ENCODE measurements at places on chromosomes 5 and 9.

GRCh38 chr9:74753650-74754049 is 134.1 kb downstream of the TRPM6 start:
- DNase-seq, result no peak

DNA sequence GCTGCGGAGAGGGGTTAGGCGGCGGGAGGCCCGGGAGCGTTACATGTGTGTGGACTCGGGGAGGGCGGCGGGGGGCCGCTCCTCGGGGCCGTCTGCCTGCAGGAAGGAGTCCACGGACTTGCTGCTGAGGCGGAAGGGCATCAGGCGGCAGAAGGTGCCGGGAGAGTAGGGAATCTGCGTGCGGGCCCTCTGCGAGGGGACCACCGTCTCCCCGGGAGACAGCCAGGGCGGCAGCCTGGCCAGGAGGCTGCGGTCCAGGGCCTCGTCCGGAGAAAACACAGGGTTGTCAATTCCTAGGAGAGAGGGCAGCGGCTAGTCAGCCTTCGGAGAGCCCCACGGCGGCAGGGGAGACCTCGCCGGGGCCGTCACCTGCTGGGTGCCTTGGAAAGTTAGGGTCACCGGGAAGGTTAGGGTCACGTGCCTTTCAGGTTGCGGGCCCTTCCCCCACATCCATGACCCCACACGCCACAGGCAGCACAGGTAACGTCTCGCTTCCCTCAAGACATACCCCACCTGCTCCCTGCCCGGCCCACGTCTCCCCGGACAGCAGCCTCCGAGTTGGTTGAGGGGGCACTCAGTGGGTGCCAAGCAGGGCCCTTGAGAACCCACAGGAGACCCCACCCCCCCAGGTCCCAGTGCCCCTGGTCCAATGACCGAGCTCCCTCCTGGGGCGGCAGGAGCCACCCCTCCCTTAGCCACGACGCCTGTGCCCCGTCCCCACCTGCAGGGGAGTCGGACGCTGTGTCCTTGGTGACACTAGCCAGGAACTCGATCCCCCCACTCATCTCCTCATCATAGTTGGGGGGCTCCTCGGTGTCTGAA is 32.1 kb downstream of the EXOC3 start:
- peak; percentile 16 for DNase-seq

GRCh38 chr5:78720997-78721396 is 72.4 kb upstream of the LHFPL2 start:
- no peak for DNase-seq

- DNase-seq, result no peak
Observed at GRCh38 chr5:145521066-145521465, 314.1 kb downstream of the PRELID2 start.

GRCh38 chr5:77418162-77418561 is 74.0 kb downstream of the WDR41 start:
- DNase-seq, result no peak

GRCh38 chr5:169545762-169546161 is 37.8 kb upstream of the SPDL1 start:
- DNase-seq, result peak; percentile 37

GRCh38 chr5:115184770-115185169 is 15.1 kb upstream of the TRIM36 start:
- peak; percentile 20 for DNase-seq

DNA sequence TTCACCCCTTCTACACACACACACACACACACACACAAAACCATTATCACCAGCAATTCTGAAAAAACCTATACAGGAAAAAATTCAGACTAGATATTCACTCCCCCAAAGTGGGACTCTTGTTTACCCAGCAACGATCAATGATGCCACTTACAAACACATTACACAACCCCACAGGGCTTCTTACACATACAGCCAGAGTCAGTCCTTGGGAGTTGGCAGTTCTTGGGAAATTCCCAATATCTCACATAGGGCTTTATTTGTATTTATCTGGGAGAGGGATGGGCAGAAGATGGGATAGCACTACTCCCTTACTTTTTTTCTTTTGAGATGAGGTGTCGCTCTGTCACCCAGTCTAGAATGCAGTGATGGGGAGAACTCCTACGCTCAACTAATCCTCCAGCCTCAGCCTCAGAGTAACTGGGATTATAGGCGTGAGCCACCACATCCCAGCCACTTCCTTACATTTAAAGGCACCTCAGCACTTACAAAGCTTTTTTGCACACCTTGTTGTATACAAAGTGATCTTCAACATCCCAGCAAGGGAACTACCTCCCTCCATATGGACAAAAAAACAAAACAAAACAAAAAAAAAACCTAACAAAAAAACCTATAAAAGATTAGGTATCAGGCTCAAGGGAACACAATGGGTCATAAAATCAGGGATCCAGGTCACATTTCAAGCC is 168.4 kb downstream of the TSSK1B start:
- no peak for DNase-seq

DNA sequence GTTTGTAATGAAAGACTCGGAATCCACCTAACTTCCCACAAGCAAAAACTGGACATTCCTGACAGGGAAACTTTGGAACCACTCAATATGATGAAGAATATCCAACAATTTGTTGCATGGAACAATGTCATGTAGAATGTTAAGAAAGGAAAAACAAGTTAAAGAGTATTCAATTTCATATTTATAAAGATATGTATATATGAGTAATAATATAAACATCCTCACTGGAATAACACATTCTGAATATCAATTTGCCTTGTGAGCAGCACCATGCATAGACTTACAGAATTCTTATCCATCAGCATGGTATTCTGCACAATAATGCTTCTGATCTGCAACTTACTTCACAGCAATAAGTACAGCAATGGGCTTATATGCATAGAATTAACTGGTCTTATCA is 650.3 kb downstream of the SEMA5A start:
- peak; percentile 48 for DNase-seq

DNA sequence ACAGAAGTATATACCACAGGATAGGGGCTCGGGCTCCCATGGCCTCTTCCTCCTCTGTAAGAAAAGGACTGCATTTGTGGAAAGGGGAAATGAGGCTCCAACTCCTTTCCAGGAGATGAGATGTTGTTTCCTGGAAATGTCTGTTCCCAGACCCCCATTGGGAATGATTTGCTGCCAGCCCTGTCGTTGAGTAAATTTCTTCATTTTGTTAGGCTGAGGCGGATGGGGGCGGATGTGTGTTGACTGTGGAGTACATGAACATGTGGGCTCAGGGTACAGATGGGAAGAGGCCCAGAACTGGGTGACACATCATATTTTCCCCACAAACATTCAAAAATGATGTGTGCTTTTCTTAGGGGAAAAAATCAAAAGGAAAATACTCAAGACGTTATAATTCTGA is 28.8 kb upstream of the TNFAIP8 start:
- peak; percentile 58 for DNase-seq

- no peak for DNase-seq
Observed at GRCh38 chr9:33722359-33722675, 73.0 kb upstream of the PRSS3 start.

DNA sequence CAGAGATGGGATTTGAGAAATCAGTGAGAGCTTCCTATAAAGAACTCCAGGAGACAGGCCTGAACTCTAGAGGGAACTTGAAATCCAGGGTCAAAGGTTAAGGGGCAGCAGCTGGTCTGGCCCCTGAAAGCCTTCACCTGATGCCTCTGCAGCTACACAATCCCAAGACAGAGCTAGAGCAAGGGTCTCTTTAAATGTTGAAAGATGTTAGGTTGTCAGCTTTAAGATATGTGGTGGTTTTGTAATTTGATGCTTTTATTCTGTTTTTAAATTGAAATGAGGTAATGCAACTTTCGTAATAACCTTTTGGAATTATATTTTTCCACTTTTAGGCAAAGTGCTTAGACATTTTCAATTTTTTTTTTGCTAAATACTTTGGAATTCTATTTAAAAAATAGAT is 2.4 kb downstream of the SOWAHA start:
- no peak for DNase-seq

GRCh38 chr5:157539503-157540022 is 36.0 kb downstream of the ADAM19 start:
- DNase-seq, result no peak
